Stimulated activated CD4-positive, alpha-beta T cell treated with anti-CD3 and anti-CD28 coated beads, TNF-alpha, amount 100 ng/mL, for 48 hours (primary cell): ENCODE measurements at places on chromosomes 2 and 18.

DNA sequence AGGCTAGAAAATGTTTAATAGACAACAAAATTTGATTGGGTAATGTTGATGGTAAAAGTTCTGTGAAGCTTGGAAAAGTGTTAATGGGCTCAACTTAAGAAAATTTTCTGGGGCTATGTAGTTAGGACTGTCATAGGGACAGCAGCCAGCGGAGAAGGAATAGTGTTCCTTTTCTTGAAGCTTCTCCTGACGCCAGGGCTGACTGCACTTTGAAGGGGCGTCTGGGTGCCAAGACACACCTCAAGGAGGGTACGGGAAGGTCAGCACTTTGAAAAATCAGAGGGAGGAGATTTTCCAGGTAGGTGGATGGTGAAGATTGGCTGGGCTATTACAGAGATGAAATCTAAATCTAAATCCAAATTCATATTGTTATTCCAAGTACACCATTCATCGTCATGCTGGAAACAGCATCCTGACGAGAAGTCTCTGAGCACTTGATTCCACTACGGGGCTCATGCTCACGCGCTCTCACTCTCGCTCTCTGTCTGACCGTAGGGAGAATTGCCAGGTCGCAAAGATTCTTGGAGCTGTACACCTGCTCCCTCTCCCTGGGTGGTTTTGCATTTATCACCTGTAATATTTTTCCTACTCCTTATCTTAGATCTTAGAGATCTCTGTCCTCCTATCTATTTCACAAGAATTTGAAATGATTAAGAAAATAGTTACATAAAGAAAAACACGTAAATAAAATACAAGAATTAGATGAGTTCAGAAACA, 91.0 kb downstream of the ITGB1BP1 start:
- DNase-seq, result no peak

- DNase-seq, result no peak
Measured at GRCh38 chr2:216548901-216549331, 50.3 kb downstream of the RPL37A start.

DNA sequence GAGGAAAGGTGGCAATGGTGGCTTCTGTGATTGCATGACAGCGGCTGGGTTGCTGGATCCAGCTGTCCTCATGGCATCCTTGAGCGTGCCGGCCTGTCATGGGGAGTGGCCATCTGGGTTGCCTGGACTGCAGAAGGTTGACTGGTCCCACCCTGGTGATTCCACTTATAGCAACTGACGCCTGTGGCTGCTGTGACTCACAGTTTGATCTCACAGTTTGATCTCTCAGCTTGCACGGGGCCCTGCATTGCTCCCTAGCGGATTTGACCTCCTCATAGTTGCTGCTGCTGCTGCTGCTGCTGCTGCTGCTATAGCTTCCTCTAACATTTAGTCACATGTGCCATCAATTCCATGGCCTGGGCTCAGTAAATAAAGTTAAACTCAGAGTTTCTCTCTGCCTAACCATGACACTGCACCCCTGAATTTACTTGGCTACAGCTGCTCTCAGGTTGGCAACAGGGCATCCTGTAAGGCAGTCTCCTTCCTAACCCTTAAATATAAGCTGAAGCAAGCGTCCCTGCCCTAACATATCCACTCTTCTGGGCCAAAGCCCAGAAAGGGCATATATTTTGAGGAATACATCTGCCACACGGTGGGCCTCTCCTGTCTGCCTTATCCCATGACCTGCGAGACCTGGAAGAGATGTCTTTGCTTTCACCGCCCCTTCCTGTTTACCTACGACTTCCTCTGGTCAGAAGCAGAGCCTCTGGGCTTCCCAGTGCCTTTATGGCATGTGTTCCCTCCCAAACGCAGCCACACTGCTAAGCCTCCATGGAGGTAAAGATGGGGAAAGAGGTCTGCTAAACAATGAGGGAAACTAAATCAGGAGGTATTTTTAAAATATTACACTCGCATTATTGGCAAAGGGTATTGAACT, 37.8 kb upstream of the CCDC150 start:
- no peak for DNase-seq

GRCh38 chr2:197124639-197125390, 185.8 kb downstream of the ANKRD44 start:
- no peak for DNase-seq

DNA sequence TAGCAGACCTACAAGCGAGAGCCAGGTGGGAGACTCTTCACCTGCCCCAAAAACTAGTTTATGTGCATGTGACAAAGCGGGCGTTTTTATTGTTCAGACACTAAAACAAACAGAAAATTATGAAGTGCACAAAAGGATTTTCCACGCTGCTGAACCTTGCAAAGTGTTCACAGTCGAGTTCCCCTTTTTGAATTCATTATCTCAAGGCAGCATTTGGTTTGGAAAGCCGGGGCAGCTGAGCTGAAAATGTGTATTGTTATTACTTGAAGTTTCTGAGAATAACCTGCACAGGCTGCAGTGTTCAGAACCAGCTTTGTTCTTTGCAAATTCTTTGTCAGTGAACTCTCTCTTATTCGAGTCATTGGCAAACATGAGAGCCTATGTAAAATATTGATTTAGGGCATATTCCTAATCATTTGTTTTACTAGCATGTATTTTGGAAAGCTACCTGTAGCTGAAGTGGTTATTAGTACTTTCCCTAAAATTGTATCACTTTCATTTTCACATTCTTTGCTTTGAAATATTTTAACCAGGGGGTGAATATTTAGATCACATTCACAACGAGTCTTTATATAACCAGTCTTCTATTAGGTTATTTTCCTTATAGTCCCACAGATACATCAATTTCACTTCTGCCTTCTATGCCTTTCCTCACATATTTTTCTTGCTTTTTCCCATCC, 59.5 kb downstream of the LRRTM1 start:
- DNase-seq, result no peak

GRCh38 chr2:62321380-62322289, 125.7 kb downstream of the B3GNT2 start:
- no peak for DNase-seq

GRCh38 chr18:45073556-45073955, 392.9 kb downstream of the SETBP1 start:
- no peak for DNase-seq

GRCh38 chr18:59990121-59990823, 90.5 kb downstream of the PMAIP1 start:
- no peak for DNase-seq
